Liver (tissue), 10 donors: ENCODE measurements at places on chromosomes 4 and X. TPM values are rescaled to one million over a fixed set of nuclear protein-coding genes. Genes with fewer than 3 reads are reported as not detected.

DNA sequence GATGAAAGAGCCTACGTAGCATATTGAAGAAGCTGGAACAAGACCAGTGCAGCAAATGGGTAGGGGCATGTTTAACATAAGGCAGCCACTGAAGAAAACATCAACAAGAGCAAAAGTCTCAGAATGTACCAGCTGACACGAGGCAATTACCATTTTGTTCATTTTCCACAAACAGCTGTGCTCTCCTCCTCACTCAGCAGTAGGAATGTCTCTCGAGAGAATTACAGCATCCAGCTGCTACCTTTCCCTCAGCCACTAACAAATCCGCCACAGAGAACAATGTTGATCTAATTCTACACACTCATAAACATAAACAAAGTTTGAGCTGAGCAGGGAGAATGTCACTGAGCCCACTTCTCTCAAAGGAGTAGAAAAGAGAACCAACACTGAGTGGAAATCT lies 68.0 kb downstream of the OPHN1 start:
- no peak for DNase-seq

Gene UGT8
- polyA plus RNA-seq: not detected

DNA sequence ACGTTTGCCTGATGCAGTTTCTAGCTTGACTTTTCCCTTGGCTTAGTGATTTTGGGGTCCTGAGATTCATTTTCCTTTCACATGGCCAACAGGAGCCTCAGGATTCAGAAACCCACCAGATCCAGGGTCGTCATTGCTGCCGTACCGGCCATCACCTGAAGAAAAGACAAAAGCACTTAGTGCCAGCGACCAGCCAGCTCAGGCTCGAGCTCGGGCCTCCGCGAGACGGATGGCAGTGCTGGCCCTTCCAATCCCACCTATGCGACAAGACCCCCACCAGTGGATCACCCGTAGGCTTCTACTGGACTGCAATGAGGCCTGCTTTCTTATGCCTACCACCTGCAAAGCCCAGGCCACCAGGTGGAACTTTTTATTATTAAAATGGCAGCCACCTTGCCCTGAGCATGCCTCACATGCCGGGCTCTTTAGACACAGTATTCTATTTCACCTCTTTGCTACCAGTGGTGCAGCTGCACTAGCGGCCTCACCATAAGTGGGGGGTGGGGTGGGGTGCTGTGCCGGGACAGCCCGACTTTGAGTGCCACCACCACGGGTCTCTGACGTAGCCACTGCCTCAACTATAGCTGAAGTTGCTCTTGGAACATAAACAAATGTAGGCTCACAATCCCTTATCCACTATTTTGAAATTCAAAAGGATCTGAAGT lies 84.3 kb downstream of the MTMR1 start:
- no peak for DNase-seq

DNA sequence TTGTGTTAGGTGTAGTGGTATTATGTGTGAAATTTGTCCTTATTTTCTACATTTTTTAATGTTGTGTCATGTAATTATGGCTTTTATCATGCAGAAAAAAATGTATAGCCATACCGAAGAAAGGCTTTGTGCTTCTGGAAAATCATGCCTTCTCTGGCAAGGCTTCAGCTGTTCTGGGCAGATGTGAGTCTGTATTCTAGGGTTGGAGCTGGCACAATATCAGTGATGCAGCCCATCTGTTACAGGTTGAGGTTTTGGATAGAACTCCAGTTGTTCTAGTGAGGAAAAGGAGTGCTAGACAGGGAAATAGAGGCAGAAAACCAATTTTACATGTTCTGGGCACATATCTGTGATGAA lies 44.8 kb upstream of the PRSS12 start:
- no peak for DNase-seq

Gene PASD1
- polyA plus RNA-seq: not detected

DNA sequence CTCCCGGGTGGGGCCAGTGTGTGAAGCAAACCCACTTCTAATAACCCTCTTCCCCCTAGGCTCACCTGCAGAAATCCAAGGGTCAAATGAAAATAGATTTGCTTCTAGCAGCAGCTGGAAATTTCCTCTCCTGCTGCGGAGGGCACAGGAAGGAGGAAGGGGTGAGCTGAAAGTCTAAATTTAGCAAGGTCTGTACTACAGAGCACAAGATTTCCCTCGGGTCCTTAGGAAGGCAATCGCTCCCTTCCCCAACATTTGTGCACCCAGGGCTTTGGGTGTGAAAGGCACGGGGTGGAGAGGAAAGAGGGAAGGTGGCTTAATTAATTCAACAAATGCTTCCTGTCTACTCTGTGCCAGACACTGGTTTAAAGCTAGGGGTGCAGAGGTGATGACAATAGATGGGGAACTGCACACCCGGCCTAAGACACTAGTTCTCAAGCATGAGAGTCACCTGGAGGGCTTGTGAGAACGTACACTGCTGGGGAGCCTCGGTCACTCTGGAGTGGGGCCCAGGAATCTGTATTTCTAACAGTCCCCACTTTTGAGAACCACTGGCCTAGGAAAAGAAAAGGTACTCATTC lies 204.4 kb downstream of the NSUN7 start:
- DNase-seq: no peak

GRCh38 chr4:86564795-86565194 lies 29.3 kb upstream of the PTPN13 start:
- DNase-seq: no peak

Gene LONRF3
- polyA plus RNA-seq: 4.8 TPM

DNA sequence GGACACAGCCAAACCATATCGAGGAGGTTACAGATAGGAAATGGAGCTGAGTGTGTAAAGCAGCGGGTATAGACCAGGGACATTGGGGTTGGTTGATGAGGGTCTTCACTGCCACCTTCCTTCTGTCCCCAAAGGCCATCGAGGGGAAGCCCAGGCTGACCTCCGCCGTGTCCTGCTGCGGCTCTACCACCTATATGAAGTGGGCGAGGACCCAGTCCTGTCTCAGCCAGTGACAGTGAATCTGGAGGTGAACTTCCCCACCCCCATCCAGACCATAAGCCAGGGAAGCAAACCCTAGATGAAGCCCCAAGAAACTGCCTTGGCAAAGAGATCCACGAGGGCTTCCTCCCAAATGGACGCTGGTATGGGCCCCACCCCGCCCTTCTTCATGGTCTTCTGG lies 23.2 kb upstream of the MRFAP1 start:
- DNase-seq: no peak

- DNase-seq: no peak
These were observed 29.9 kb upstream of the GPC4 start for GRCh38 chrX:133444952-133445831.

DNA sequence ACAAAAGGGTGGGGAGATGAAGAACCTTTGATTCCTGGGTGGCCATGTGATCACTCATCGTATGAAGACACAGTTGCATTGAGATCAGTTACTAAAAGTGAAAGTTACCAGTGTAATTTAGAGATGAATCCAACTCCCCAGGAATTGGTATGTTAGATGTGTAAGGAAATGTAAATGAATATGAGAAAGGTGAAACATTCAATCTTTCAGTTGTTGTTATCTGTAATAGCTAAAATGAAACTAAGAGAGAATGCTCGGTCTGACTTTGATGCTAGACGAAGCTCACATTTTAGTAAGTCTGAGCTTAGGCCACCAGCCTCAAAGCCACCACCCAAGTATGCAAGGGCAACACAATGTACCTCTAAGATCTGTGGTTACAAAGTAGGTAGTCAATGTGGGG lies 194.3 kb upstream of the POF1B start:
- DNase-seq: no peak

Gene MAOB
- 92.4 TPM for polyA plus RNA-seq

- DNase-seq: no peak
These were observed 59.7 kb upstream of the EDA2R start for GRCh38 chrX:66698273-66699204.

DNA sequence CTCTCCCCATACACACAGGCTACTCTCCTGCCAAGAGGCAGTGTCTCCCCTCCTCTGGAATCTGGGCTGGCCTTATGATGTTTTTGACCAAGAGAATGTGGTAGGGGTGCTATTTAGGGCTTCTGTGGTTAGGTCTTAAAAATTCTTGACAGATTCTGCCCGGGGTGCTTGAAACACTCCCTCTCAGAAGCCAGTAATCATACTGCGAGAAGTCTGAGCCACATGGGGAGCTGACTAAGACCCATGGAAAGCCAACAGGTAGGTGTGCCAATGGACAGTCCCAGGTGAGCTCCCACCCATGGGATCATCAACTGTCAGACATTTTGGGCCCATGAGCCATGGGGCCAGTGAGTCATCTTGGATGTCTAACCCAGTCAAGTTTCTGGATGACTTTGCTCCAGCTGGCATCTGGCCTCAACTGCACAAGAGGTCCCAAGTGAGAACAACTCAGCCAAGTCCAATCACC lies 315.7 kb downstream of the FBXW7 start:
- DNase-seq: no peak

DNA sequence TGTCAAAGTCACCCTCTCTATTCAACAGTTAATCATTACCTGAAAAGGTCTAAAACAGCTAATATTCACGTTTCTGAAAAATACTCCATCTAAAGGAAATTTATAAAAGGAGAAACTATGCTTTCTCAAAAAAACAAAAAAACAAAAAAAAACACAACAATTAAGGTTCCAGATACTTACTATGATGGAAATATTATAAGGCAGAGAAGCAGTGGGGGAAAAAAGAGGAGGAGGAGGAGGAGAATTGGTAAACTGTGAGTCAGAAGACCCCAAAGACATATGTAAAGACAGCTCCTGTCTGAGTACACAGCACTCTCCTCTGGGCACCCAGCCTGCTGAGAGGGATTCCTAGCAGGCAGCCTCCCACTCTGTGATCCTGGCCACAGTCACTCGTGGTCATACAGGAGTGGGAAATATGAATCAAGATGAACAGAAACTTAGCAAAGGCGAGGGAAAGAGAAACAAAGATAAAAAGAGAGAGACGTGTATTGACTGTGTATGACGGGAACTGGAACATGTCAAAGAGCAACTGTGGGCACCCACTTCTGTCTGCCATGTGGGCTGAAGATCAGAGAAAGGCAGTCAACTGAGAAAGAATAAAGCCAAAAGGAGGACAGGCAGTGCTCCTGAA lies 12.5 kb downstream of the KLHL15 start:
- DNase-seq: no peak

Gene IBSP
- not detected for polyA plus RNA-seq

DNA sequence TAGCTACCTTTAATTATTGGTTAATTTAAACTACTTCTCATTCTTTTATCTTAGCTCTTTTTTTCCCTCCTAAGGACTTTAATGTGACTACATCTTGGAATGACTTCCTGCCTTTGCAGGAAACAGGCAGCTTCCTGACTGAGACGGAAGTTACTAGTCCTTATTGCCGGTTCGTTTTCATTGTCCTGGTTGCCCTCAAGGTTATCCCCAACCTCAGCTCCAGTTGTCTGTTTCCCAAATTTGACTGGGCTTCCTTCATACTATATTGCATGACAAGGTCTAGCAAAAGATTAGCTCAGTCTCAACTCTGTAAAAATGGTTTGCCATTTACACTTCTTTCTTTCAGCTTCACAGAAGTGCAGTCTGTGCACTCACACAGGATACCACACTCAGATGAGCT lies 109.9 kb upstream of the DDX53 start:
- DNase-seq: no peak

DNA sequence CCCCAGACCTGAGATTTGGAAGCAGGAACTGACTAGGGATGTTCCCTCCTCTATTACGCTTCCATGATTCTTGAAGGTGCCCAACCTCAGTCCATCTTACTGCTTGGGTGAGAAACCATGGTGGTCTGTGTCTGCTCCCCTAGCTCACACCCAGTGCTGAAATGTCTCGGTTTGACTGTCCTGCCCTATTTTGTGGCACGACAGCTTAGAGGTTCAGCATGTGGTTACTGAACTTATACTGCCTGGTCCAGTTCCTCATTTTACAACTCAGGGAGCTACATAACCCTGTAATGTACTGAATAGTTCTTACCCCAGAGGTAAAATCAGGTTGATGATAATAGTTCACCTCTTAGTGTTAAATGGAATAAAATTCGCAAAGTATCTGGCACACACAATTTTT lies 203.1 kb downstream of the RBM46 start:
- DNase-seq: no peak

GRCh38 chrX:121135488-121136207 lies 88.2 kb downstream of the GLUD2 start:
- no peak for DNase-seq

Gene LNX1
- 1.5 TPM for polyA plus RNA-seq

Gene RBM46
- polyA plus RNA-seq: 0.24 TPM

GRCh38 chr4:76948443-76949275 lies 893 bp upstream of the SEPTIN11 start:
- peak; percentile 71 for DNase-seq

GRCh38 chrX:47854474-47854873 lies 17.8 kb downstream of the ZNF81 start:
- DNase-seq: no peak

GRCh38 chr4:165592386-165592785 lies 213.6 kb downstream of the CPE start:
- no peak for DNase-seq

DNA sequence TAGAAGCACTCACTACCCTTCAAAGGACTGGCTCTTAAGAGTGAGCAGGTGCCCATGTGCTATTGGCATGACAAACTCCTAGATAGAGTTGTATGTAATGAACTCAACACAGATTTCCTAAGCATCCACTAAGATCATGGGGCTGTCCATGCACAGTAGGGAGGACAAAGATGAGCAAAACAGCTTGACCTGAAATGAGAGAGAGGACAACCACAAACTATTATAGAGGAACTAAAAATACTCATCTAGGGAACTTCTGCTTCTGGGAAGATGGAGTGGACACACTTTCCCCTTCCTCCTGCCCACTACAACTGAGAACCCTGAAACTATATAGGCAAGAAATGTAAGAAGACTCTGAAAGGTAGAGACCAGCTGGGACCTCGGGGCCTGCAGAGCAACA lies 20.8 kb upstream of the TMEM128 start:
- DNase-seq: no peak
